ENCODE measurements at places on chromosomes 7 and 10. TPM values are rescaled to one million over a fixed set of nuclear protein-coding genes. Genes with fewer than 3 reads are reported as not detected.

Gene ADO
- 24.9 TPM for total RNA-seq

Gene GNG11
- 7.0 TPM for total RNA-seq

DNA sequence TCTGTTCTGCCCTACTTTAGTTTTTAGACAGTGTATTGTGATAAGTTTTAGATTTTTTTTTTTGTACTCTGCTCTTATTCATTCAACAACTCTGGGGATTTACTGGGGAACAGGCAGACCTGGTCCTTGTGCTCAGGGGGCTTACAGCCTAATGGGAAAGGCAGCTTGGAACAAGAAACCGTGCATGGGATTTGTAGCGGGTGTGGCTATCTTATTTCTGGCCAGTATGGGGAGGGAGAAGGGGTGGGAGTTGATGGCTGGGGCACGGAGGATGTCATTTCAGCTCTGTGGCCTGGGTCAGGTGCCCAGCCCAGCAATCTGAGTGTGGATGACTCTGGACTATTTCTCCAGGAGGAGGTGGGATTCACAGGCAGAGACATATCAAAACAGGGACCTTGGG, 47.0 kb downstream of the GRK5 start:
- no peak for DNase-seq

DNA sequence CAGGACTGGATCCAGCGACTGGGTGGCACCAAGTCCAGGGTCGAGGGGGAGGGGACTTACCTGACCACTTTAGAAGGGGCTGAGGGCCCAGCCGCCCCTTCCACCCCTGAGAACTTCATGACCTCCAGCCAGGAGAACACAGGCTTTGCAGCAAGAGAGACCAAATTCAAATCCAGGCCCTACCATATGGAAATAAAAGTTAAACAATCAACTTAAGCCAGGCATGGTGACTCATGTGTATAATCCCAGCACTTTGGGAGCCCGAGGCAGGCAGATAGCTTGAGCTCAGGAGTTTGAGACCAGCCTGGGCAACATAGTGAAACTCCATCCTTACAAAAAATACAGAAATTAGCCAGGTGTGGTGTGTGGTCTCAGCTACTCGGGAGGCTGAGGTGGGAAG, 61.9 kb downstream of the COL13A1 start:
- no peak for DNase-seq

Data from Panc1 (cell line).